ENCODE measurements at places on chromosomes 5 and 9.

GRCh38 chr5:115648056-115648455, 22.2 kb upstream of the TMED7 start:
- no peak for DNase-seq

DNA sequence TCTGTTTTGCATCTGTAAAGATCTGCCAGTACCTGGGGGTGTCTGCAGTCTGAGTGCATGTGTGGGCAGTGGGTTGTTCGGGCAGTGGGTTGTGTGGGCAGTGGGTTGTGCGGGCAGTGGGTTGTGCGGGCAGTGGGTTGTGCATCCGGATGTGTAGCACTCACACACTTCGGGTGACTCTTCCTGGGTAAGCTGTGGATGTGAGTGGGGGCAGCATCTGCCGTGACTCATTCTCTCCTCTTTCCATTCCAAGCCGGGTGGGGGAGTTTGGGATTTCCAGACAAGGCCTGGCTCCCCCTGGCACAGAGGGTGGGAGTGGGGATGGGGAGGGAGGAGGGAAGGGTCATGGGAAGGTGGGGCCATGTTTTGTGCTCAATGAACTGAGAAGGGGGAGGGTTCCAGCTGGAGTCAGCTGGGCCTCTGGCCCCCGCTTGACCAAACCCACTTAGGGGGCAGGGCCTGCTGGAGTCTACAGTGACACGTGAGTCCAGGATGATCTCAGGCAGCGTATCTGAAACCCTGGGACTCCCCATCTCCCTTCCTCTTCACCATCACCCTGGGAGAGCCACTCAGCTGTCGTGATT, 8.3 kb downstream of the CRB2 start:
- DNase-seq = no peak

DNA sequence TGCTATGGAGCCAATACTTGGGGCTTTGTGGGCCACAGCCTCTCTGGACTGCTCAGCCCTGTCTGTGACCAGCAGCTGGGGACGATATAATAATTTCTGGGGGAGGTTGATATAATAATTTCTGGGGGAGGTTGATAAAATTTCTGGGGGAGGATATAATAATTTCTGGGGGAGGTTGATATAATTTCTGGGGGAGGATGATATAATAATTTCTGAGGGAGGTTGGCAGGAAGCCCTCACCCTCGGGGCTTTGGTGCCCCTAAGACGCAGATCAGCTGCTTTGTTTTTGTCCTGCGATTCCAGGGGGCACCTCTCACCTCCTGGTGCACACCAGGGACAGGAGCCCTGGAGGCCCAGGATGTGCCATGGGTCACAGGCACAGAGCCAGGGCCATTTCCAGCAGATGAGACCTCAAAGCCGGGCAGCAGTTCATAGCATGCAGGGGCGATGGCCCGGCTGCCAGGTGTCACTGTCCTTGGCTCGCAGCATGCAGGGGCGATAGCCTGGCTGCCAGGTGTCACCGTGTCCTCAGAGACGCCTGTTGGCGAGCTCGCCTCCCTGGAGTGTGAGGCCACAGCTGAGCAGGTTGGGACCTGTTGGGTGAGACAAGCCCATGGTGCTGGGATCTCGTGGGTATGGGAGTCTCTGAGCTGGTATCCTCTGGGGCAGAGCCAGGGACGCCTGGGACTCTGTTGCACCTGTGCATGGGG, 3.8 kb upstream of the TOR4A start:
- DNase-seq = peak; percentile 68

DNA sequence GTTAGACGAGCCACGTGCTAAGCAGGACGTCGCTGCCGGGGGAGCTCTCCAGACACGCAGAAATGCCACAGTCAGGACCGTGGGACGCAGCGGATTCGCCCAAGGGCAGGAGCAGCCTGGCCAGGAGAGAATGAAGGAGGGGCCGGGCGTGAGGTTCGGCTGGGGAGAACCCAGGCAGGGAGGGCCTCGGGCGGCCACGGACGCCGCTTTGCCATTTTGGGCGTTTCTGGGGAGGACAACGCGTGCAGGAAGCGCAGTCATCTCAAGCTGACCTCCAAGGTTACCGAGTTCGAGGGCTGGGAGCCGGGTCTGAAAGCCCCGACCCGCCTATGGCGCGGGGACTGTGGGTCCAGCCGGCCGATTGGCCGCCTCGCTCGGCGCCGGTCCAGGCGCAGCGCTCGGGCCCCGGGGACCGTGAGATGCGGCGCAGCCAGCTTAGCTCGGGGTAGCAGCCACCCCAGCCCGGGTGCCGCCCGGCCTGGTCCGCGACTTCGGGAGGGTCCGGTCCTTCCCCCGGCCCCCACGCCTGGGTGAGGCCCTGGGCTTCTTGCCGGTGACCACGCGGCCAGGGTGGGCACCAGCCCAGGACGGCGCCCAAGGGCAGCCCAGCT, 760 bp upstream of the MAN1B1 start:
- DNase-seq = peak; percentile 45

DNA sequence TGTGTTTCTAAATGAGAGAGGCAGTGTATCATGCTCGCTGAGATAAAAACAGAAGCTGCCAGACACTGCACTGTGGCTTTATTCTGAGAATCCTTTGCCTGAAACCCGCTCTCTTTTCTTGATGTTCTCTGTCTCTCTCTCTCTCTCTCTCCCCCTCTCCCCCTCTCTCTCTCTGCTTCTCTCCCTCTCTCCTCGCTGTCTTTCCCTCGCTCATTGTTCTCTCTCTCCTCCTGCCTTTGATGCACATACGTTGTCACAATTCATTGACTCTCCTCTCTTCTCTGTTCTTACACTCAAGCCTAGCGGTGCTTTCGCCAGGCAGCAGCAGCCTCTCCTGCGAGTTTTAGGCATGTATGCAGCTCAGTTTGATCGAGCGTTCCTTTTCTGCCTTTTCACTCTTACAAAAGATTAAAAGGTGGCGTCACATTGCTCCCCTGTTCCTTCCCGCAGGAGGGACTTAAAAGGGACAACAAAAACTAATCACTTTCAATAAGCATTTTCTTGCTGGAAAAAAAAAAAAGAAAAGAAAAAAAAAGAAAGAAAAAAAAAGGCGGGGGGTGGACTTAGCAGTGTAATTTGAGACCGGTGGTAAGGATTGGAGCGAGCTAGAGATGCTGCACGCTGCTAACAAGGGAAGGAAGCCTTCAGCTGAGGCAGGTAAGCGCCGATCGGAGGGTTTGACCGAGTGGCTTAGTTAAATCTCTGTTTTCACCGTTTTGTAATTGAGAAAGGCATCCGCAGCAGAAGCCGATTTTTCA, 717.9 kb upstream of the WWC1 start:
- no peak for DNase-seq

GRCh38 chr5:31502506-31502905, 29.4 kb downstream of the DROSHA start:
- no peak for DNase-seq

DNA sequence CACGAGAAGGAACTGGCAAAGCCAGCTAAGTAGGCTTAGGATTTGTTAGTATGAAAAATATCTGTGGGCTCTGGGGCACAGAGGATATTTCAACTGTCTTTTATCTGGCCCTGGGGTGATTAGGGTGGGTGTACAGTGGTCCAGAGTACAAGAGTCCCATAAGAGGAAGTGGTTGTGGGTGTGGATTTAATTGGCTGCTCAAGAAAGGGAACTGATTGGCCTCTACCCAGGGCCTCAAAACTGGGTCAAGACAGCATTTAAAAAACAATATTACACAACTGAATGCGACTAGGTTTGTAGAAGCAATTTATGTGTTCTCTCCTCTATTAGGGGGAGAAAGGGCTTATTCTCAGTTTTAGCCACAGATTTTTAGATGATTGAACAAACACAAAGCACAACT, 1353.4 kb upstream of the WWC1 start:
- DNase-seq = no peak

GRCh38 chr9:113979343-113980127, 98.6 kb downstream of the AMBP start:
- DNase-seq = no peak

DNA sequence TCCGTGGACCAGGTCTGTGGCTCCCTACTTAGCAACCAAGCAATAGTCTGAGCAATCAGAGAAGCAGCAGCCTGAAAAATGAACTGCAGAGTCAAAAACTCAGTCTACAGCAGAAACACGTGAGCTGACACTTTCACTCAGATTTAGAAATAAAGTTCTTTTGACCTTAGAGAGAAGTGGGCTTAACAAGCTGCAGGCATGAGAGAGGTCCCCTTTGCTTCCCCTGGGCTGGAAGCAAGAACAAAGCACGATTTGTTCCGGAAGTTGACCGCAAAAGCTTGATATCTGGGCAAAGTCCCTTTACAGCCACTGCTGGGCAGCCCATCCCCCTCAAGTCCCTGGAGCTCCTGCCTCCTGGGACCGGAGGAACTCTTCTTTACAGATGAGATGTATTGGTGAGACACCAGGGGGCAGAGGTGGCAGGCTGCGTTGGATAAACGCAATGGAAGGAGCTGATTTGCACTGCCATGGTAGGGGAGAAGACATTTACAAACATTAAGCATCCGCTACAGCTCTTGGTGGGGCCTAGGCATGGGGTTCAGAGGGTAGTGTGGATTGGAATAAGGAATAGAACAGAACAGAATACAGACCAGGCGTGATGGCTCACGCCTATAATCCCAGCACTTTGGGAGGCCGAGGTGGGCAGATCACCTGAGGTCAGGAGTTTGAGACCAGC, 5.8 kb upstream of the SOWAHA start:
- peak; percentile 27 for DNase-seq

DNA sequence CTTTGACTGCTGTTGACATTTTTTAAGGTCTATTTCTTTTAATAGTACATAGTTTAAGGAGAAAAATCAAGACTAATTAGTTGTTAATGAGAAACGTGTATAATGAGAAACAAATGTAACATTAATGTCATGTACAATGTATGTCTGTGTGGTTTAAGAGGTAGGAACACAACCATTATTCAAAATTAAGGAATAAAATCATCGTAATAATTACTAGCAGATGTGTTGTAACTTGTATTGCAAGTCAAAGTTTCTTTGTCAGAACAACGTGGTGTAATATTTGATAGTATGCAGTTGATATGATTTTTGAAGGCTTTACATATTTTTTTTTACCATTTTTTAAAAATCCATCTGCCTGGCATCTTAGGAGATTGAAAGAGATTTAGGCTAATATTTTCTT, 120.2 kb upstream of the ARRDC3 start:
- DNase-seq = no peak

- DNase-seq = no peak
Observed at GRCh38 chr5:157186309-157187045, 5.8 kb downstream of the ITK start.

- no peak for DNase-seq
Observed at GRCh38 chr9:135217836-135218235, 130.4 kb downstream of the OLFM1 start.

DNA sequence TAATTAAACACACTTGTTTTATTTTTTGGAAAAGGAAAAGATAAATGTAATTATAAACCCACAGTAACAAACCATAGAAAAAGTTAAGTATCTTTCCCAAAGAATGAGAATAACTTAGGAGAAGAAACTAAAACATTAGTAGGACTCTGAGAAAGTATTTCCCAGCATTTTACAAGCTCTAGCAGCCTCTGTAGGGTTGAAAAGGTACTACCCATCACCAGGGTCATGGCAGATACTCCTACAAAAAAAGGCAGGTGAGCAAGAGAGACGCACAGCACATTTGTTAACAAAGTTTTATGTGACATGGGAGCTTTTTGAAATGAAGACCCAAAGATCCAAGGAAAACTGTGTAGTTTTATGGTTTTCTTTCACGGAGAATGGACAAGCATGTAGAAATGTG, 77.7 kb upstream of the FAM169A start:
- no peak for DNase-seq

DNA sequence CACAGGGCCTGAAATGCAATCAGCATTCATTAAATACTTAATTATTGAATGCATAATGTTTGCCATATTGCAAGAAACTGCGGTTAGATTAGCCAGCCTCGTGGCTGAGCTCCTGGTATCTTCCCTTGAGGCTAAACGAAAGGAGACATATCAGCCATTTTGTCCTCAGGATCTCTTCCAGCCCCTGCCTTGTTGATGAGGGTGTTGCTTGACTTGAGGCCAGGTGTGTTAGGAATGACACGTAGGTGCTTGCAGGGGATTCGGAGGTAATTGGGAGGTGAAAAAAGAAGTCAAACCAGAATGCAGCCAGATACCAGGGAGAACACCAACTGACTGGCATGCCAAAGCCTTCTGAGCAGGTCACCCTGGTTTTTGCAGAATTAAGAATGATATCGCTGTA, 12.5 kb downstream of the SH3RF2 start:
- DNase-seq = no peak

DNA sequence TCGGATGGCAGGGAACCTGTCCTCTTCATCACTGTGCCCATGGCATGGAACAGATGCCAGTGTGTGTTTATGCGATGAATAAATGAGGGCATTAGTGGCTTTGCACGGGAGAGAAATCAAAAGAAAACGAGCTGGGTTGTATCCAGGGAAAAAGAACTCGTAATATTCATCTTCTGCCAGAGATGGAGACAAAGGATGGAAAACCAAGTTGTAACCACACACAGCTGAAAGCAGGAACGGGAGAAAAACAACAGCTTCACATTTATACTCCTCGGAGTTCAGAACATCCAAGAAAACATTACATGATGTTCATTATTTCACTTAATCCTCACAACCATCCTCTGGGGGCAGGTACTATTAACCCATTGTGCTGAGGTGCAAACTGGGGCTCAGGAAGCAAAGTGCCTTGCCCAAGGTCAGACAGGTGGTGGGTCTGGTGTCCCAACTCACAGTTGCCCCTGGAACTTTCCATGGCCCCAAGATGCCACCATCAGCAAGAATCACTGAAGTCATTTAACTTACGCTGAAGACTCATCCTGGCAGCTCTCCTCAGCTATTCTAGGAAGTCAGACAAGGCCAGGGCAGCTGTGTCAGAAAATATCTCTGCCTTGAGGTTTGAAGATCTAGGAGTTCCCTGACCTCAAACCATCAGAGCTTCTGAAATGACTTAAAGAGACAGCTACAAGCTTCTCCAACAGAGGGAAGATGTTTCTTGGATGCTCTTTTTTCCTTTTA, 250.4 kb downstream of the NSG2 start:
- no peak for DNase-seq

DNA sequence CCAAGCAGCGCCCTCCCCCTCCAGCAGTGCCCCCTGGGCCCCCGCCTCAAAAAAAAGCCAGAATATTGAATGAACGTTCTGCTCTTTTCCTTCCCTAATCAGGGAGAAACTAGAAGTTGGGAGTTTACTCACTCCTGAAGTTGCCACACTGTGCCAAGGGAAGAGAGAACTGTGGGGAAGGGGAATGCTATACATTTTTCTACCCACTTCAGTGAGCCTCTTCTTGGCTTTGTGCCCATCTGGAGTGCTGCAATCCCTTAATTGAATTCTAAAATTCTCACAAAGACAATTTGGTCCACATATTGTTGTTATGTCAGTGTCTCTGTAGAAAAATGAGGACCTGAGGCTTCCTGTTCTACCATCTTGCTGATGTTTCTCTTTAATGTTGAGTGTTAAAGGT, 443.7 kb downstream of the DIRAS2 start:
- no peak for DNase-seq

DNA sequence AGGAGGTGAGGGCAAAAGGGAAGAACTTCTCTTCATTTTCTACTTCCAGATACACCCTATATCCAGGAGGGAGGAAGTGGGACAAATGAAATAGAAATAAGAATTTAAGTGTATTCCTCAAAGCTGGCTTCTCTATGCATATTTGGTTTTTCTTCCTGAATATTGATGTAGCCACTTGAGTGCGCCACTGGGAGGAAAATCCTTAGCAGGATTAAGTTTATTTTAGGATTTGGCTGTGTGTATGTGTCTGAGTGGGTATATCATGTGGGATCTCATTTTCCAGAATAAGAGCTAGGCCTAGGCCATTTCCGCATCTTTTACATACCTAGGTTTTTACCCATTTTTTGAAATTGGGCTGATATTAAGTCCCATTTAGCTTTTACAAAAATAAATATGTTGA, 42.5 kb downstream of the MAP1B start:
- DNase-seq = no peak

- DNase-seq = no peak
Observed at GRCh38 chr5:178090856-178091255, 22.5 kb upstream of the N4BP3 start.

GRCh38 chr5:1509346-1510085, 14.2 kb downstream of the LPCAT1 start:
- no peak for DNase-seq

Data from NAMALWA (cell line).